ENCODE measurements at places on chromosomes 1 and 21.

- DNase-seq: no peak
Observed at GRCh38 chr1:59674595-59674994, 140.2 kb upstream of the HOOK1 start.

- DNase-seq: no peak
Observed at GRCh38 chr21:30194701-30195299, 21.1 kb downstream of the CLDN8 start.

- no peak for DNase-seq
Observed at GRCh38 chr1:31407029-31407626, 5.9 kb upstream of the SERINC2 start.

DNA sequence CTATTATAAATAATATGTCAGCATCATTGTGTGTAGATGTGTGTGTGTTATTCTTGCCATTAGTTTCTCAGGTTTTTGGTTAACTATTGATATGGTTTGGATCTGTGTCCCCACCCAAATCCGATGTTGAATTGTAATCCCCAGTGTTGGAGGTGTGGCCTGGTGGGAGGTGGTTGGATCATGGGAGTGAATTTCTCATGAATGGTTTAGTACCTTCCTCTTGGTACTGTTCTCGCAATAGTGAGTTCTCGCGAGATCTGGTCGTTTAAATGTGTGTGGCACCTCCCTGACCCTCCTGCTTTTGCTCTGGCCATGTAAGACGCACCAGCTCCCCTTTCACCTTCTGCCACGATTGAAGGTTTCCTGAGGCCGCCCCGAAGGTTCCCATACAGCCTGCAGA, 9.6 kb upstream of the POFUT2 start:
- DNase-seq: no peak

Measured in activated CD4-positive, alpha-beta T cell treated with anti-CD3 and anti-CD28 coated beads for 24 hours (primary cell).